DMS79 treated with DMSO at 0.1 percent for 48 hours (cell line): ENCODE measurements at places on chromosomes 16 and 17.

DNA sequence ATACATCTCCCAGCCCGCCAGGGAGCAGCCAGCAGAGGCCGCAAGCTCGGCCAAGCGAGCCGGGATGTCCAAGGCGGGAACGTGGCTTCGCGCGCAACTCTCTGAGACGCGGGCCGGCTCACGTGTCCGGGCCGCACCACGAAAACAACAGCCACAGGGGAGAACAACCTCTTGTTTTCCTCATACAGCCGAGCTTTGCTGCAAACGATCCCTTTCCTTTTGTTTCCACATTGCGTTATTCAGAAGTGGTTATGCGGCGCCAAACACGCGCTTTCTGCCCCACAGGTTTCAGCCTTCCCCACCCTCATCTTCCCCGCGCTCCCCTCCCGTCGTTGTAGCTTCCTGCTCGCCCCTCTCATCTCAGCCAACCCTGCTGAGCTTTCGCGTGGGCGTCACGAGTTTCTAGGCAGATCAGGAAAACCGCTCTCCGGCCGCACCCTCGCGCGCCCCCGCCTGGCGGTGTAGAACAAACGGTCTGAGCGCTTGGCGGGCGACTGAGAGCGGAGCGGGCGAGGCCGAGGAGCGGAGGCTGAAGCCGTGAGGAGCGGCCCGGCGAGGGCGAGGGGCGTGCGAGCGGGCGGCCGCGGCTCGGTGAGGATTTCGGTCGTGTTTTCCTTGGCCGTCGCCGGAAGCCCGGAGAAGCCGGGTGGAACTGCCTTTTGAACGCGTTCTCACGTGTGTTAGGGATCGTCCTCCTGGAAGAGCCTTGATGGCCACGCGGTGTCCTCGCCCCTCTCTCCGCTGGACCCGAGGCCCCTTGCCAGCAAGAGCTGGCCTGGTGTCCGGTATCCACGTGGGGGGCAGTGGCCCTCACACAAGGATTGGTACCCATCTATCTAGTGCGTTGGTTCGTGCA, 6.6 kb upstream of the SMARCD2 start:
- DNase-seq: no peak

DNA sequence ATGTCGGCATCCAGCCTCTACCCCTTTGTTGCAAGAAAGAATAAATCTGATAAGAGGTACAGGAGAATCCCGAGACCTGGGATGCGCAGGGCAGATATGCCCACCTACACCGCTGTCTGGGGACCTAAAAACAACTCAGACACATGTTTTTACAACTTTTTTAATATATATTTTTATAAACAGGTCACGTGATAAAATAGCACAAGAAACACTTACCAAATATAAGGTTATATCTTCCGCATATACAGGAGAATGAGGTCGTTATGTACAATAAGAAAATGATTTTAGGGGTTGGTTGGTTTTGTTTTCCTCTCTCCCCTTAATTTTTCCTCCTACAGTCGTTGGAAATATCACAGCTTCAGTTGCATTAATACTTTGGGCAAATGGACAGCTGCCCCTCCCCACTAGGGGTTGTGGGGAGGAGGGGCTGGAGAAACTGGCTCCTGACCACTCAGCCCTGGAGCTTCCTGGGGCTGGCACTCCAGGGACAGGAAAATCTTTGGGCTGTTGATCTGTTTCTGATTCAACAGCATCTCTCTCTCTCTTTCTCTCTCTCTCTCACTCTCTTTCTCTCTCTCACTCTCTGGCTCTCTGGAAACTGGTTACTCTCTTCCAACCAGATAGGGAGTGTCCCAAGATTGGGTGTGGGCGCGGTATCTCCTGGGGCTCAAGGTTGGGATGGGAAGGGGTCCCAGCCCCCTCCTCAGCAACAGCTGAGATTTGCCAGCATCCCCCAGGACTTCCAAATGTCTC, 2.3 kb upstream of the WDR24 start:
- DNase-seq: no peak

DNA sequence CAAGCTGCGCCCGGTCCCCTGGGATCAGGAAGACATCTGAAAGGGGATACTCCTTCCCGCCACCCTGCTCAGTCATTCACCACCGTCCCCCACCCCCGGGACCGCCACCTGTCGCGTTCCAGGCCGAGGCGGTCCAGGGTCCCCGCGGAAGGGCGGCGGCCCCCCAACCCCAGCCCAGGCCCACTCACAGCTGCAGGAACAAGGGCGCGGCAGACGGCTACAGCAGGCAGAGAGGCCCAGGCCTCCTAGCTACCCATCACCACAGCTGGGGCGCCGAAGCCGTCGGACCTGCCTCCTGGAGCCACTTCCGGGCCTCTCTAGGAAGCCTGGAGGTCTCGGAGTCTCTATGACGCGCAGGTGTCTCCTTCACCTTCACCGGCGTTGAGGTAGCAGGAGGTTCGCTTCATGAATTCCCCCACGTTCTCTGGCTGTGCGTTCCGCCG, at the start of gene SDR42E1:
SDR42E1 (minus strand) TSS at position 272 of the 443 bp plus-strand sequence. CDS start 10,612 bp downstream, outside the sequence.
- DNase-seq: peak; percentile 53

GRCh38 chr16:80041410-80041809, 440.9 kb upstream of the MAF start:
- DNase-seq: no peak

DNA sequence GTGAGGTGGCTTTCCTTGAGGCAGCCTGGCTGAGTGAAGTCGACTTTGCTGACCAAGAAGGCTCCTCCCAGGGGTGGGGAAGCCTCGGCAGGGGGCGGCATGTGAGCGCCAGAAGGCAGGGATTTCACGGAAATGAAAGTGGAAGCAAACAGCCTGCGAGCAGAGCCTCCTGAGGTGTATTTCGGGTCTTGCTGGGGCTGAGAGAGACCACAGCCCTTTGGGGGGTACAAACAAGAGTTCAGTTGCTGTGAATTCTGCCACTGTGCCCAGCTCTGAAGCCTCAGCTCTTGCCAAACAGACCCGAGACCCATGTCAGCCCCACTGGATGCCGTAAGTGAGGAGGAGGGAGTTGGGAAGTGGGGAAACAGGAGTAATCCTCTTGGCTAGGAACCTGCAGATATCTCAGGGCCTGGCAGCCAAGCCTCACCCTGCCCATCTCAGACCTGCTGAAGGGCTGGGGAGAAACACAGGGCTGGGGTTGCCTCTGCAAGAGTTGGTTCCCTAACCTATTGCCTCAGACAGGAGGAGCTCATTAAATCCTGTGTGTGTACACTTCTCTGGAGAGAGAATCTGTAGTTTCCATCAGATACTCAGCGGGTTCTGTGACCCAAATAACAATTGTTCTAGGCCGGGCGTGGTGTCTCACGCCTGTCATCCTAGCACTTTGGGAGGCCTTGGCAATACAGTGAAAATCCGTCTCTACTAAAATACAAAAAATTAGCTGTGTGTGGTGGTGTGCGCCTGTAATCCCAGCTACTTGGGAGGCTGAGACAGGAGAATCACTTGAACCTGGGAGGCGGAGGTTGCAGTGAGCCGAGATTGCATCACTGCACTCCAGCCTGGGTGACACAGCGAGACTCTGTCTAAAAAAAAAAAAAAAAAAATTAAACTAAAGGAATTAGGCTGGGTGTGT, at the start of gene IFI35:
IFI35 (plus strand) TSS at position 146 of the 913 bp plus-strand sequence; CDS start at position 310, 164 bp downstream.
- DNase-seq: peak; percentile 59

DNA sequence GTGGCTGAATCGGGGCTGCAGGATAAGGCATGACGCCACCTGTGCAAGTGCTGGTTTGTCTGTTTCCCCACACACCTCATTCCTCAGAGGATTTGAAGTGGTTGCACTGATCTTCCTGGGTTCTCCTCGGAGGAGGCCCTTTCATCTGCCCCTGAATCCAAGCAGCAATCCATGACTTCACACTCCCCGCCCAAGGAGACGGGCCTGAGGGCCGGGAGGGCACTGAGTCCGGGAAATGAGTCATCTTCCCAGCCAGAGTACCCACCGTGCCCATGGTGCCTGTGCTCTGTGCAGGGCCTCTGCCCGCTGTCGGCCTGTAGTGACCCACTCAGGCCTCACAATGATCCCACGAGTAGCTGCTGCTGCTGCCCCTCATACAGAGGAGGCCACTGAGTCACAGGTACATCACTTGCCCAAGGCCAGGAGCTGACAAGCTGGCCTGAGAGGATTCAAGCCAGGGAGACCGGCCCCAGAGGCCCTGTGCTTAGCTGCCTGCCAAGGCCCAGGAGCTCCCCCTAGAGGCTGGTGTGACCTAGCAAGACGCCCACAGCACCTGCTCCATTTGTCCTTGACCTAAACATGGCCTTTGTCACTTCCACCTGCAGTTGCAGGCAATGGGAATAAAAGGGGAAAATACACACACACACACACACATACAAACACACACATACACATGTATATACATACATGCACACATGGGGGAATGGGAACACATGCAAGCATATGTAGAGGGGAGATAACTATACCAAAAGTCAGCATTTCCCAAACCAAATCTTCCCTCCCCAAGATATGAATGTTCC, 240.0 kb downstream of the C16orf95 start:
- DNase-seq: no peak

GRCh38 chr17:9240659-9241370, 219.5 kb downstream of the NTN1 start:
- DNase-seq: no peak

DNA sequence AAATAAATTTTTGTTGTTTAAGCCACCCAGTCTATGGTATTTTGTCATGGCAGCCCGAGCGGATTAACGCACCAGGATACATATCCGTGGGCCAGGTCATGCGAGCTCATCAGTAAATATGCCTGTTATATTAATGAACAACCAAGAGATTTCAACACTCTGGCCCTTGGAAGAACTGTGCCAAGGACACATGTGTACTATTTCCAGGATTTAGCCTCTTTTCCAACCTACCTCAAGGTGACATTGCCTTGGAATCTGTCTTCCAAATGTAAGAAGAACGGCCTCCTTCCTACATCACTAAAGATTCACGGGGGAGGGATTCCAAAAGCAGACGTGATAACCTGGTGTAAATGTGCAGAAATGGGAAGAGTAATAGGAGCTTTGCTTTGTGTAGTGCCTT, 72.8 kb upstream of the DYNLRB2 start:
- no peak for DNase-seq

DNA sequence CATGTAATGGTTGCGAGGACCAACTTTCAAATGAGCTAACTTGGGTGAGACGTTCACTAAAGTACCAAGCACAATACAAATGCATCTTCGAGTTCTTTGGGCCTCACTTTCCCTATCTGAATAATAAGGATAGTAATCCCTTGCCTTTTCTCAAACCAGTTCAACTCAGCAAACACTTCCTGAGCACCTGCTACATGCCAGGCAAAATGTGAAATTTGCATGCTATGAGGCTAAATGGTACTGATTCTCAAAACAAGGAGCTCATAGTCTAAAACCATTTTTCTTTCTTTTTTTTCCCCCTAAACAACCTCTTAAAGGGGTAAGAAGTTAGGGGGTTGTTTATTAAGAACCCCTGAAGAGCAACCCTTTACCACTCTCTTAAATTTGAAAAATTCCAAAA, 101.4 kb upstream of the HLF start:
- DNase-seq: peak; percentile 26

GRCh38 chr17:72719578-72720493, 372.7 kb downstream of the SLC39A11 start:
- DNase-seq: no peak

GRCh38 chr16:641326-642188, at the start of gene MCRIP2:
TSS of gene MCRIP2 (plus strand) at chr16:641828. CDS start at chr16:641992, 164 bp downstream.
- DNase-seq: peak; percentile 55

DNA sequence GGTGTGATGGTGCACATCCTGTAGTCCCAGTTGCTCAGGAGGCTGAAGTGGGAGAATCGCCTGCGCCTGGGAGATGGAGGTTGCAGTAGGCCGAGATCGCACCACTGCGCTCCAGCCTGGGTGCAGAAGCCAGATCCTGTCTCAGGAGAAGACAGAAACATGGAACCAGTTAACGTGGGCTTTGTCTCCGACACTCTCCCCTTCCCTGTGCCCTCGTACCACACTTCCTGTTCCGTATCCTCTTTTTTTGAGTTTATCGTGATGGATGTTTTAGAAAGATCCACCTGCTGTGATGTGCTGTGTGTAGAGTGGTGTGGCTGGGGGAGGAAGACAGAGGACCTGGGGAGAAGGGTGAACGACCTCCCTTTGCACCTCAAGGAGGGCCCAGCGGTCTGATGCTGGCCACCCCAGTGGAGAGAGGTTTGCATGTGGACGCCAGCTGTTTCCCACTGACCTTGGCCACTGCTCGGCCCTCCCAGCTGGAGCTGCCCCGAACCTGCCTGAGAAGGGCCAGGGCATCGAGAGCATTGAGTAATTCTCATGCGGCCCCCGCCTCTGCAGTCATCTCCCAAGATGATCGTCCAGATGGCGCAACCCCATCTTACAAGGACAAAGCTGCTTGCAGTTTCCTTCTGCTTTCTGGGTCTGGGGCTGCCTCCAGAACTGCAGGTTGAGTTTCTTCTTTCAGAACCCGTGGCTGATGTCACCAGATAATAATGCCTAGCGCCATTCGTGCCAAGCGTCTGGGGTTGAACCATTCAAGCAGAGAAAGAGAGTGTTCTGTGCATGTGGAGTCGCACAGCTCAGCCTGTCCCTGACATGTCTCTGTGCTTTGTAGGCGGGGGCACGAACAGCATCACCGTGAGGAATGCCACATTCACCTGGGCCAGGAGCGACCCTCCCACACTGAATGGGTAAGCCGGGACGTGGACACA, 126.3 kb downstream of the ABCC1 start:
- DNase-seq: no peak

DNA sequence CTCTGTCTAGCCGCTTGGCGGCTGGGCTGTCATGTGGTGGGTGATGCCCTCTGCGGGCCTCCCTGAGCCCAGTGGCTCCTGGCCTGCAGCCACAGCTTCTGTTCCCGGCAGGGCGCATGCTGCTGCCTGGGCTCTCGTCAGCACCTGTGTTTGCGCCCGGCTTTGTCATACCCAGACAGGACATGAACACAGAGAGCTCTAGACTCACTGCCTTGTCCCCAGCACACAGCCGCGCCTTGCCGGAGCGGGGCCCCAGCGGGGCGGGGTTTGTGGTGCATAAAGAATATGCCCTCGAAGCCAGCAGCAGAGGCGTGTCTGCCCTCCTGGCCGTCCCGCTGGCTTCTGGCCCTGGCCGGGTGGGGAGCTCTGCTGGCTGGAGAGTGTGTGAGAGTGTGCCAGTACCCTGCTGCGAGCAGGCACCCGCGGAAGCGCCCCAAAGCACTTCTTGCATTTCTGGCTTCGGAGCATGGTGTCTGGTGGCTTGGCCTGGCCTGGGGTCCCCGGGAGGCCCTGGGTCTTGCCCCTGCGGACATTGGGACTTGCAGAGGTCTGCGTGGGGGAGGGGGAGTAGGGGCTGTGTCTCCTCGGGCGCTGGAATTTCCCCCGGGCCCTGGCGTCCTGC, 14.4 kb downstream of the ASPSCR1 start:
- peak; percentile 59 for DNase-seq

GRCh38 chr17:39813631-39814030, 50.5 kb downstream of the IKZF3 start:
- DNase-seq: no peak
